GM03348 (cell line): ENCODE measurements at places on chromosomes 4 and X.
A peak's percentile ranks its signal among the peaks of the same experiment; 100 is the strongest.

- DNase-seq = peak; percentile 72
These were observed 86.7 kb upstream of the MAGEA4 start for GRCh38 chrX:151825925-151826485.

DNA sequence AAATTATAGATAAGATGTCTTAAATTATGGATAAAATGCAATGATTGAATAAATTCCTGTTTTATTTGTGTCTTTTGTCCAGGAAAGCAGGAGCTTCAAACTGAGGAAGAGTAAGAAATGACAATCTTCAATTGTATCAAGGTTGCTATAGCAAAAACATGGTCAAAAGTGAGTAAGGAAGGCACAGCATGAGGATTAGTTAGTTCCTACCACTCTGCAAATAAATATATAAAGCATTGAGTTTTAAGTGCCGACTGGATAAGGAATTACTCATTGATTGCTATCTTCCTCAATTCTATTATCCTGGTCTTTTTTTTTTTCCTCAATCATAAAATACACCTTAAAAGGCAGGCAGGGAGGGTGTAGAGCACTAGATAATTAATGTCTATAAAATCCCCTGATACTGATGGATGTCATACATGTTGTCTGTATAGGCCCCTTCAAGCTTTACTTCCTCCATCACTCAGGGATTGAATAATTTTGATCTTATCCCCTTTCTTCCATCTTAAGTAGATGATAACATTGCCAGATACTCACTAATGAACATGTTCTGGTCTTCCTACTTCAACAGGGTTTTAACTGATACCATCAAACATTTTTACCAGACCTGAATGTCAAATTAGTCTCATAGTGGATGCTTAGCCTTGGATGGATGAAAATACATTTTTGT lies 86.6 kb downstream of the MID1 start:
- no peak for DNase-seq

- peak; percentile 68 for DNase-seq
These were observed 22.6 kb upstream of the RBBP7 start for GRCh38 chrX:16892504-16893362.

GRCh38 chr4:38902695-38903094 lies 35.1 kb downstream of the FAM114A1 start:
- DNase-seq = peak; percentile 18

DNA sequence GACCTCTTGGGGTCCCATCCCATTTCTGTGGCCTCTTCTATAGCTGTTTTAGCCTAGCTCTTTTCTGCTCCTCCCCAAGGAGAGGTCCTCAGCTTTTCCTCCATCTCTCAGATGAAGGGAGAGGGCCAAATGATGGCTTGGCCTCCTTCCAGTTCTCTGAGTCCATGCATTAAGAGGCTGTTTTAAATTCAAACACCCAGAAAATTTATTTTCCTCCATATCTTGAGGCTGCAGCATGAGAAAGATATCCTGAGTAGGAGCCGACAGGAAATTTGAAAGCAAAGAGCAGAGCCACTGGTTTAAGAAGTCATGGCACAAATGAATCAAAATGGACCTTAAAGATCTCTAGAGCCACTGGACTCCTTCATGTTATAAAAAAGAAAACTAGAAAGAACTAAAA lies 558.8 kb downstream of the MID1IP1 start:
- no peak for DNase-seq

GRCh38 chr4:100929758-100930157 lies 411.9 kb upstream of the EMCN start:
- DNase-seq = no peak

DNA sequence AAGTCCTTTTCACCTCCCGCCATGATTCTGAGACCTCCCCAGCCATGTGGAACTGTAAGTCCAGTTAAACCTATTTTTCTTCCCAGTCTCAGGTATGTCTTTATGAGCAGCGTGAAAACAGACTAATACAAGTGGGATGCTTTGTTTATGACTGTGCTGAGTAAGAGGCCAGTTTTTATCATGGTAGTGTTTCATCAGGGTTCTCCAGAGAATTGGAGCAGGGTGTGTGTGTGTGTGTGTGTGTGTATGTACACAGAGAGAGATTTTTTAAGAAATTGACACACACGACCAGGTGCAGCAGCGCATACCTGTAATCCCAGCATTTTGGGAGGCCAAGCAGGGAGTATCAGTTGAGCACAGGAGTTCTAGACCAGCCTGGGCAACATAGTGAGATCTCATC lies 34.6 kb upstream of the SLC2A9 start:
- DNase-seq = no peak
